ENCODE measurements at places on chromosomes 1 and 21.

DNA sequence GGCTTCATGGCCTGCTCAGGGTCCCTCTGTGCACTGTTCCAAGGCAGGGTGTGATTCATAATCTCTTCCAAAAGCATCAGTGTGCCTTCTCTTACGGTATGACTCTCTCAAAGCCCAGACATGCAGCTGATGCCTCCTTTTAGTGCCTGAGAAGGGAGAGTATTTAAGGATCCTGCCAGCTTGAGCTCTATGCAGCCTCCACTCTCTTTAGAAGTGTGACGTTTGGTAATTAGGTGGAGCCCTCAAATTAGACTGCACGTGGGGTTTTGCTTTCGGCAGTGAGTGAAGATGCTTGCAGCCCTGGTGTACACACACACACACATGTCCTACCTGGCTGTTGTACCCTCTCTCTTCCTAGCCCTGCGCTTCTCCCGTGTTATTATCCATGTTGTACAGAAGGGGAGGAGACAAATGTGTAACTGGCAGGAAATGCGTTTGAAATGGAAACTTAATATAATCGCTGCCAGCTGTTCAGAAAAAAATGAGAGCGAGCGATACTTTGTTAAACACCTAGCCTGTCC lies 2.6 kb upstream of the C1orf174 start:
- DNase-seq = peak; percentile 65

GRCh38 chr1:219909476-219909875 lies 18.9 kb downstream of the SLC30A10 start:
- no peak for DNase-seq

- DNase-seq = no peak
Measured at GRCh38 chr21:17466166-17466565, 46.7 kb upstream of the CXADR start.

- no peak for DNase-seq
Measured at GRCh38 chr1:187928696-187929095, 1099.9 kb downstream of the PLA2G4A start.

- no peak for DNase-seq
Measured at GRCh38 chr1:83034851-83035250, 964.1 kb downstream of the TTLL7 start.

- no peak for DNase-seq
Measured at GRCh38 chr21:28590676-28591075, 402.0 kb downstream of the LTN1 start.

GRCh38 chr1:229625071-229625914 lies 629 bp downstream of the TAF5L start:
- DNase-seq = peak; percentile 86

DNA sequence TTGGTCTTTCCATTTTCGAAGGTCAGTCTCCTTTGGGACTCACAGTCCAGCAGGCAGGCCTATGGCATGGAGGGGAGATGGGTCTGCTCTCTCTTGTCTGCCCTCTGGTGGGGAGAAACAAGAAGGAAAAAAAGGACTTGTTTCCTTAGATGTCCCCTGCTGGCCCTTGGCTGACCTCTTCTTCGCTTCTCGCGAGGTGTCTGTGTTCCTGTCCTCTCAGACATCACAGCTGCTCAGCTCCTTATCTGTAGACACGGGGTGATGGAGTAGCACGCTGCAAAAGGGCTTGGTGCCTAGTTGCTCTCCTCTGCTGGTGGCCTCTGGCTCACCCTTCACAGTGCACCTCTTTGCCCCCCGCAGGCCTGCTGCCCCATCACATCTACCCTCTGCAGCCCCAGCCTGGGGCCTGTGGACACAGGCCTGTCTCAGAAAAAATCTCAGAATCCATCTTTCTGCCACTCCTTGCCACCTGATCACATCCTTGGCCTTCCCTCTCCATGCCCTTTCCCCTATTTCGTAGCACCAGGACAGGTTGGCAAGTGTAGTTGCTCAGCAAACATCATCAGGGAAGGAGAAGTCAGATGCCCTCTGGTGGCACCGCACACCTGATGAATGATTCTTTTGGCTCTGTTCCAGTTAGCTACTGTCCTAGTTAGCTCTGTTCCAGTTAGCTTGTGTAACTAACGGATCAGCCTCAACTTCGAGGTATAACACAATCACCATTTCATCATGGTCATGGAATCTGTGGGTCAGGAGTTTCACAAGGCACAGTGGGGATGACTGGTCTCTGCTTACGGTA lies 18.7 kb upstream of the AK2 start:
- DNase-seq = peak; percentile 66

DNA sequence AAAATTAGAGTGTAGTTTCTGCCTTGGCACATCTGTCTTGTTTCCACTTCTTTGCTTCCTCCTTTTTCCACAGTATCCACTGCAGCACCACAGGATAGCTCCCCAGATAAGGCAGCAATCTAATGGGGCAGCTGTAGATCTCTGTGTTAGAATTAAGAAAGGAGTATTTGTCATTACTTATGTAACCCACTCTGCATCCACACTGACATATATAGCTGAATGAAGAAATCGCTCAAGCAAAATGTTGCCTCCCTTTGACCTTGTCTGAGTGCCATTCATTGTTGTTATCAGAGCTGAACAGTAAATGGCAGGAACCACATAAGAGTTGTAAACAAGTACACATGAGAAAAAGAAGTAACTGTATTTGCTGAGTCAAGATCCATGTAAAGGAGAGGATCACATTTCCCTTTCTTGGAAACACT lies 45.9 kb upstream of the DPH5 start:
- no peak for DNase-seq

GRCh38 chr1:53366901-53367502 lies 39.1 kb upstream of the LRP8 start:
- peak; percentile 58 for DNase-seq

DNA sequence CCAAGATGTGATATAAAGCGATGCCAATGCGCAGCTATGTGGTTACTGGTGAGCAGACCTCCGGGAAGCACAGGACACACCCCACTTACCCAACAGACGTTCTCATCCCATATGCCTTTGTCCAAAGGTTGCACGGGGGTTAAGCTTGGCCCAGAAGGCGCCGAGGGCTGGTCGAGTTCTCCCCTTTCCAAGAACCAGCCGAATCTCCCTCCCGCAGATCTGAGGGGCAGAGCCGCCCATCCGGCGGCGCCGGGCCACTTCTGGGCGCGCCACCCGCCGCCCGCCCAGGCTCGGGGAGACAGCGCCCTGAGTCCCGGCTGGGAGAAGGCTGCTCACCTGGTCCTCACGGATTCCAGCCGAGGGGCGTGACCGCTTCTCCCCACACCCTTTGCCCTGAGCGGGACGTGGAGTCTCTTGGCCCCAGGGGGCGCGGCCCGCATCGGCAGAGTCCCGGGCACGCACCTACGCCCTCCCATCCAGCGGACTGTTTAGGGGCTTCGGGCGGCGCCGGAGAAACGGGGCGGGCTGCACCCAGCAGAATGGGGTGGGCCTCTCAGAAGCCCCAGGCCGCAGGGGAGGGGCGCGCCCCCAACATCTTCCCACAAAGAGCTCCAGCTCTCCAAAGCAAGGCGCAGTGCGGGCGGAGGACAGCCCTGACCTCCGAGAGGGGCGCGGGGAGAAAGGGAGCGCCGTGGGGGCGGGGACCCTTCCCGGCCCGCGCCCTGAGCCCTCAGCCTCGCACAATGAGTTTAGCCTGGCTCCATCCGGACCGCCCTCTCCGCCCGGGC lies 615 bp downstream of the GPR161 start:
- peak; percentile 68 for DNase-seq

DNA sequence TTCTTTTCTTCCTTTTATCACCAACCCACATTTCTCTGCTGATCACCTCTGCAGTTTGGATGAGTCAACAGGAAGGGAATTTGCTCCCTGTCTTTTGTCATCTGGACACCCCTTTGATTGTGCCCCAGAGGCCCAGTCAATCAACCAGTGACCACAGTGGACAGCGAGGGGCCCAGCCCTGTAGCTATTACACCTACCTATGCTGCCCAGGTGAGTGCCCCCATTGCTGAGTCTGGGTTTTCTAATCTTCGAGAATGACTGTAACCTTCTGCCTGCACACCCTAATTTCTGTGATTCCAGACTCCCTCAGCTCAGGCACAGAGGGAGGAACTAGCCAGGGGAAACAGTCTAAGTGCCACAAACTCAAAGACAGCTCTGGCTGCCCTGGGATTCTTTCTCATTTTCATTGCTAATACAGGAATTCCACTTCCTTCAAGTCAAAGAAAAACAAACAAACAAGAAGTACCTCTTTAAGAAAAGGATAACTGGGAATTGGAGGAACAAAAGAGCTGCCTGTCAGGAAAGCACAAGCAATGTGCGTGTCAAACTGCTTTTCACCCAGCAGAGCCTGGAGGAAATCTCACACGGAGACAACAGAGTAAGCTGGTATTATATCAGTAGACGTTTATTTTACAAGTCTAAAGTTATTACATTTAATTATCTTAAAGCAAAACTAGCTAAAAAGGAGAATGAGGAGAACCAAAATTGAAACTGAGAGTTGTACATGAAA lies 311.1 kb downstream of the AJAP1 start:
- DNase-seq = no peak

- no peak for DNase-seq
Measured at GRCh38 chr1:47984175-47984789, 12.9 kb downstream of the TRABD2B start.

DNA sequence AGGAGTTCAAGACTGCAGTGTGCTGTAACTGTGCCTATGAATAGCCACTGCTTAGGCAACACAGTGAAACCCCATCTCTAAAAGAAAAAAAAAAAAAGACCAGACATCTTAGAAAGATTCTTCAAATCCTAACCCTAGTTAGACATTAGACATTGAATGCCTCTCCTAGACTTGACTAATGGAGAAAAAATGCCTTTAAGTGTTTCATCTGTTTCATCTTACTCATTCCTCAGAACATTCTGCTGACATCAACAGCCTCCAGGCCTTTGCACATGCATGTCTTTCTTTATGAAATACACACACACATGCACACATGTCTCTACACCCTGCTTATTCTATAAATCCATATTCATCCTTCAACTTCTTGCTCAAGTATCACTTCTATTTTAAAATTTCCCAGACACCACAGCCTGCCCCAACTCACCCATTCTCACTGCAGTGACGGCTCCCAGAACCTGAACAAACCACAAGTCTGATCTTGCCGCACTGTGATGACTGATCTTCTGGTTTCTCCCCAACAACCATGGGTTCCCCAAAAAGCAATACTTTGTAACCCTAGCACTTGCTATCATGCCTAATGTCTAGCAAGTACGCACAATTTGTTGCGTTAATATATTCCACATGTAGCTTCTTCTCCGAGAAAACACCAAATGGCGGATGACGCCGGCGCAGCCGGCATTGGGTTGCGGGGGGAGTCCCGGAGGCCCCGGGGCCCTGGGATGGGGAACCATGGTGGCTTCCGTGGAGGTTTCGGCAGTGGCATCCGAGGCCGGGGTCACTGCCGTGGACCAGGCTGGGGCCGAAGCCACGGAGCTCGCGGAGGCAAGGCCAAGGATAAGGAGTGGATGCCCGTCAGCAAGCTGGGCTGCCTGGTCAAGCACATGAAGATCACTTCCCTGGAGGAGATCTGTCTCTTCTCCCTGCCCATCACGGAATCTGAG lies 37.4 kb downstream of the LRRC52 start:
- no peak for DNase-seq

DNA sequence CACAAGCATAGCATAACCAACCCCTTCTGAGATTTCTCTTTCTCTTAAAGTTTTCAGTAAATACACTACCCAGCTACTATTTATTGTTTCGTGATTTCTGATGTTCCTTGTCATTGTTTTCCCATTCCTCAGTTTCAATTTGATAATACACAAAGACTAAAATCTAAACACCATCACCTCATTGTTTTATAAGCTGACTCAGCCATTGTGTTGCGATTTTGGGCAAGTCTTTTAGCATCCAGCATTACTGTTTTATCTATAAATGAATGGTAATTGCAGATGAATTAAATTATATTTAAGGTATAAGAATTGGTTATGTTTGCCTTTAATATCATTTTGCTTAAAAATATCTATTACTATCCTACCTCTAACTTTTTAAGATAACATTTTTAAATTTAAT lies 1308.5 kb downstream of the PLA2G4A start:
- DNase-seq = no peak

- no peak for DNase-seq
Measured at GRCh38 chr1:29319300-29320110, 83.2 kb downstream of the PTPRU start.

DNA sequence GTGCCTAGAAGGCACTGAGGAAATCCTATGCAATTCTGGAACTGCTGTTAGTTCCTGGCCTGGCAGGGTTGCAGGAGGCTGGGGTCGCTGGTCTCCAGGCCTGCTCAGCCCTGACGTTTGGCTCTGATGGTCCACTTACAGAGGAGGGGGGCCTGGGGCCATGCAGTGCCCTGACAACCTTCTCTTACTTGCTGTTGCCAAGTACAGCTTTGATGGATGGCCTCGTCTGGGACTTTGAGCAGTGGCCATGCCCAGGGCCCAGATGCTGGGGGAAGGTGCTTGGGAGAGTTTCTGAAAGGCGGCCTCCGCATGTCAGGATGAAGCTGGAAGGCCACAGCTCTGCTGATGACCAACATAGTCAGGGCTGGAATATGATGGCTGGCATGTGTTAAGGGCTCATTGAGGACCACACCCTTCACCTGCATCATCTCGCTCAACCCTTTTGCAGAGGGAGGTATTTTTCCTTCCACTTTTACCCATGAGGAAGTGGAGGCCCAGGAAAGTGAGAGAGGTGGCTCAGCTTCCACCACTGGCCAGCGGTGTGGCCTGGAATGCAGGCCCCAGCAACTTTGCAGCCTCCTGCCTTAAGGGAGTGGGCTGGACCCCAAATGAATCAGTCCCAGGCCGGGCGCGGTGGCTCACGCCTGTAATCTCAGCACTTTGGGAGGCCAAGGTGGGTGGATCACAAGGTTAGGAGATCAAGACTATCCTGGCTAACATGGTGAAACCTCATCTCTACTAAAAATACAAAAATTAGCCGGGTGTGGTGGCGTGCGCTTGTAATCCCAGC lies 34.7 kb upstream of the LRRC3 start:
- DNase-seq = no peak

DNA sequence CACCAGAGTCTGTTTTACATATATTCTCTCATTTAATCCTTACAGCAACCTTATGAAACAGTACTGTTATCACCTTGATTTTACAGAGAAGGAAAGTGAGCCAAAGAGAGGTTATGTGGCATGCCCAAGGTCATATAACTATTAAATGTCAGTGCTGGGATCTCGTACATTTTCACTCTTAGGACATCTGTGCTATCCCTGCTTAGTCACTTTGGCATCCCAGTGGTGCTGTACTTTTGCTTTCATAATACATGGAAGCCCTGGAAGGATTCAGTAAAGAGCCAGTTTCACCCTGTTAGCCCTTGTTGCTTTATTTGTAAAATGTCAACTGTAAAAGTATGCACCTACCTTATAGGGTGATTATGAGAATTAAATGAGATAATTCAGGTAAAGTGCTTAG lies 104.4 kb downstream of the NFIA start:
- DNase-seq = no peak

GRCh38 chr1:101220906-101221305 lies 15.9 kb upstream of the S1PR1 start:
- DNase-seq = no peak
